ENCODE measurements at places on chromosomes 3 and 15. TPM values are rescaled to one million over a fixed set of nuclear protein-coding genes. Genes with fewer than 3 reads are reported as not detected.

DNA sequence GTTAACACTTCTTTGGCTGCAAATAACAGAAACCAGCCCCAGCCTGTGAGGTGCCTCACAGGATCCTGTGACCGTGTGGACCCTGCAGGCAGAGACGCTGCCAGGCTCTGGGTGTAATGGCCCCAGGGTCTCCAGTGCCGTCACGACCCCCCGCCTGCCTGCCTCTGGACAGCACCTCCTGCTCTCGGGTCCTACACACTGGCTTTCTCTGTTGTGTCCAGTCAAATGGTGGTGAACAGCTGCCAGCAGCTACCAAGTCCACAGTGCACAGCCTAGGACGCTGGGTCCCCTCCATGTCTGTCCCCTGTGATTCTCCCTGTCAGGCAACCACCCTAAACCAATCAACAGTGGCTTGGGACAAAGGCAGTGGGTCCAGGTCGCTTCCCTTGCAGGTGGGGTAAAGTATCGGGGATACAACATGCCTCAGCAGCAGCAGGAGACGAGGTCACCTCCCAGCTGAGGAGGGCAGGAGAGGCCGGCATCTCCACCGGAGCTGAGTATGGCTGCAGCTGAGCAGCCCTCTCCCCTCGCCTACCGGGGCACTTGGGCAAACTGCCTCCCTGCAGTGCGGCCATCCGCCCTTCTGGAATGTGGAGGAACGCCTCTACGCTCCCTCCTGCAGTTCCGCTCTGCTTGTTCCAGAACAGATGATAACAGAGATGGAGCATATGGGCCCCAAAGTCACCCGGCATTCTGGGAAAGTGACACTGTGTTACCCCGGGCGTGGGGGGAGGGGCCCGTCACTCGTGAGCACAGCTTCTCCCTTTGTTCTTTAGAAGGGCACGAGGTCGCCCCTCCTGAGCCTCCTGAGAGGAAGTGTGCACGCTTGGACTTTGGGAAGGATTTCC, 21.1 kb upstream of the SKOR1 start:
- H3K36me3 ChIP-seq: no peaks in the 10 kb centered on the region
- H3K27me3 ChIP-seq: no peaks in the 10 kb centered on the region
- DNase-seq: peak; percentile 51
- no peaks in the 10 kb centered on the region for H3K4me1 ChIP-seq
- H3K27ac ChIP-seq: no peak overlapping the region
- no peak overlapping the region for H3K4me3 ChIP-seq

Gene CCR1
- 40.9 TPM for total RNA-seq

Gene POPDC2
- 2.7 TPM for total RNA-seq

DNA sequence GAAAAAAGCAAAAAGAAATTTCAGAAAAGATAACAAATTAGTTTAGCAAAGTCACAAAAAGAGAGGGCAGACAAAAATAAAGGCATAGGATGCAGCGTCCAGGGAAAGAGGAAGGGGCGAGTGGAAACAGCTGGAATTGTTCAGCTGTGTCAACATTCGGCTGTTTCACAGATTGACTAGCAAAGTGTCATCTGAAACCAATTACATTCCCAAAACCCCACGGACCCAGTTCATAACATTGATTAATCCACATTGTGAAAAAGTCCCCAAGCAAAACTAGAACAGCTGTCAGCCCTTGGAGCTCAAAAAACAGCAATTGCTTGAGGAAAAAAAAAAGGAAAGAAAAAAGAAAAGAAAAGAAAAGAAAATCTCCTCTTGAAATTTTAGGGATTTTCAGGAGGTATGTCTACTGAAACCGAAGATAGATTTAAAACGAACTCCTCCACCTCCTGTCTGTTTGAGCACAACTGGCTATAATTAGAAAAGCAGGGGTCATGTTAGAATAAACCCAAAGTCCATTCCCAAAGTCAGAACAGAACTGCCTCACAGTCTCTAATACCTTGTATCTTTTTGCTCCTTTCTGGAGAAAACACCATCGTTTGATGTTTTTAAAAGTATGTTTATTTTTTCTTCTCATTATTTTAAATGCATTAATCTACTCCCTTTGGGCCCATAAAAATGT, 159.6 kb downstream of the RORA start:
- no peak for DNase-seq
- no peak overlapping the region for H3K27ac ChIP-seq
- no peaks in the 10 kb centered on the region for H3K4me1 ChIP-seq
- H3K27me3 ChIP-seq: no peaks in the 10 kb centered on the region
- no peak overlapping the region for H3K4me3 ChIP-seq

Gene NPAP1
- 0.17 TPM for total RNA-seq

Gene XCR1
- 0.26 TPM for total RNA-seq

Gene ZKSCAN7
- 3.6 TPM for total RNA-seq

- H3K36me3 ChIP-seq: peaks cover 3% of the 10 kb centered on the region
- H3K4me3 ChIP-seq: no peak overlapping the region
- no peaks in the 10 kb centered on the region for H3K27me3 ChIP-seq
- no peak overlapping the region for H3K27ac ChIP-seq
Observed at GRCh38 chr15:64562003-64562640, 101.7 kb downstream of the ZNF609 start.

GRCh38 chr15:75532413-75533250, 46.5 kb downstream of the PTPN9 start:
- no peak for DNase-seq
- H3K27ac ChIP-seq: peak overlapping the region; percentile 42
- H3K36me3 ChIP-seq: no peaks in the 10 kb centered on the region
- no peaks in the 10 kb centered on the region for H3K27me3 ChIP-seq
- H3K4me1 ChIP-seq: peaks cover 23% of the 10 kb centered on the region
- H3K4me3 ChIP-seq: no peak overlapping the region

DNA sequence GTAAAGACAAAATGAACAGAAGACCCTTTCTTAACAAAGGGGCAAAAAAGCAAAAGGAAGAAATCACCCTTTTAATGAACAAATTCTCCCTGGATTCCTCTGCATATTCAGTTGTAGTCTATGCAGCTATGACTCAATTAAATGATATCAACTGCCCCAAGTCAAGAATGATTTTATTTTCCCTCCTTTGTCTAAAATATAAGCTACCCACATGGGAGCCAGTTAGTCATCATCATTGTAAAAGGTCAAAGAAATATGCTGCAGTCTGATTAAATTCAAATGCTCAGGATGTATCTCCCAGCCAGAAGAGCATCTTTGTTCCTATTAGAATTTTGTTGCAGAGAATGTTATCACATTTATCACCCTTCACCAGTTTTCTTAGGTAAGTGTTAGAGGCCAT, 84.0 kb downstream of the SST start:
- no peaks in the 10 kb centered on the region for H3K27me3 ChIP-seq
- H3K36me3 ChIP-seq: no peaks in the 10 kb centered on the region
- no peaks in the 10 kb centered on the region for H3K4me1 ChIP-seq
- H3K4me3 ChIP-seq: no peak overlapping the region
- no peak overlapping the region for H3K27ac ChIP-seq

DNA sequence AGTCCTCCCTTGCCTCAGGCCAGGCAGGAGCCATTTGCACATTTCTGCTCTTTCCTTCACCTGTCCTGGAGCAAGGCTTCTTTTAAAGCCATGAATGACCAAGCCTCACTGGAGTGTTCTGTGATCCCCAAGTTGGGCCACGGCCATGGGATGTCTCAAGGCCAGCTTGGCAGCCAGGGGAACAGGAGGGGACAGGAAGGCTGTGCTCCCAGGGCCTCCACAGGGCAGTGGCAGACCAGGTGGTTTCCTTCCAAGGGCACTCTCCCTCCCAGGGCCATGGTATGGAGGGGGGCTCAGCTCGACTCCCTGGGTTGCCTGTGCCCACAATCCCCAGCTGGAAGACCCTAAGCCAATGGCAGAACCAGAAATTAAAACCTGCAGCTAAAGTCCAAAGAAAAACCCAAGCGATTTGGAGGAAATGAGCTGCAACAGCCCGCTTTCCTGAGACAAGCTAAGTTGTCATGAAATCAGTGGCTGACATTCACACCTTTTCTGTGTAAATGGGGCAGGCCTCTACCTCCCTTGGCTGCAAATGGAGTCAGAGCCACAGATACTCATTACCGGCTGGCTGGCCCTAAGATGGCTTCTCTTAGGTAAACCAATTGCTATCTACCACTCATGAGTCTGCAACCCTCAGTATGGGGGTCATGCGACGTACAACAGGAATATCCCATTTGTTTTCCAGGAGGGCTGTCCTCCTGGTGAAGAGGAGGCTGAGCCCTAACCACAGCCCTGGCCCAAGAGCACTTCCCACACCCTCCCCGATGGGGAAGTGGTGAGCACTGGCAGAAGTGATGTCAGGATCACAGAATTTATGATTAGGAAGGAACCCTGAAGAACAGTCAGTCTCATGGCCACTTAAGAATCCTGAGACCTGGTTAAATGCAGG, 83.3 kb downstream of the SNRK start:
- H3K4me3 ChIP-seq: no peak overlapping the region
- no peaks in the 10 kb centered on the region for H3K36me3 ChIP-seq
- no peaks in the 10 kb centered on the region for H3K4me1 ChIP-seq
- DNase-seq: no peak

DNA sequence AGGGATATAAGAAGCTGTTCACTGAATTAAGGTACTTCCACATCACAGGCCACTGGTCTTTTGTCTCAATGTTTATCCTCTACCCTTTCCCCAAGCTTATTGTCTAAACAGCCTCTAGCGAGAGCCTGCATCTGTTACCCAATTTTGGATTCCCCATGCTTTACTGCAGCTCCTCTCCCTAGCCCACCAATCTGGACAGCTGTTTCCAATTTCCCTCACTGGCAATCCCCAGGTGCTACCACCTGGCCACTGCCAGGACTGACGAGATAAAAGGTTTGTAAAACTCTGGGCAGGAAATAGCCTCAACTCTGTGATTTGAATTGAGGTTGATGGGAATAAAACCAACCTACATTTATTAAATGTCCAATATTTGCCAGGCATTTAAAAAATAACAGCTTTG, 58.0 kb upstream of the TEX9 start:
- H3K27ac ChIP-seq: no peak overlapping the region
- H3K36me3 ChIP-seq: no peaks in the 10 kb centered on the region
- H3K4me1 ChIP-seq: no peaks in the 10 kb centered on the region

GRCh38 chr3:97949743-97950142, 22.5 kb downstream of the RIOX2 start:
- H3K27ac ChIP-seq: no peak overlapping the region

Gene ANKDD1A
- total RNA-seq: 6.0 TPM

Gene MASP1
- 5.9 TPM for total RNA-seq

Gene ZNF609
- 45.4 TPM for total RNA-seq

DNA sequence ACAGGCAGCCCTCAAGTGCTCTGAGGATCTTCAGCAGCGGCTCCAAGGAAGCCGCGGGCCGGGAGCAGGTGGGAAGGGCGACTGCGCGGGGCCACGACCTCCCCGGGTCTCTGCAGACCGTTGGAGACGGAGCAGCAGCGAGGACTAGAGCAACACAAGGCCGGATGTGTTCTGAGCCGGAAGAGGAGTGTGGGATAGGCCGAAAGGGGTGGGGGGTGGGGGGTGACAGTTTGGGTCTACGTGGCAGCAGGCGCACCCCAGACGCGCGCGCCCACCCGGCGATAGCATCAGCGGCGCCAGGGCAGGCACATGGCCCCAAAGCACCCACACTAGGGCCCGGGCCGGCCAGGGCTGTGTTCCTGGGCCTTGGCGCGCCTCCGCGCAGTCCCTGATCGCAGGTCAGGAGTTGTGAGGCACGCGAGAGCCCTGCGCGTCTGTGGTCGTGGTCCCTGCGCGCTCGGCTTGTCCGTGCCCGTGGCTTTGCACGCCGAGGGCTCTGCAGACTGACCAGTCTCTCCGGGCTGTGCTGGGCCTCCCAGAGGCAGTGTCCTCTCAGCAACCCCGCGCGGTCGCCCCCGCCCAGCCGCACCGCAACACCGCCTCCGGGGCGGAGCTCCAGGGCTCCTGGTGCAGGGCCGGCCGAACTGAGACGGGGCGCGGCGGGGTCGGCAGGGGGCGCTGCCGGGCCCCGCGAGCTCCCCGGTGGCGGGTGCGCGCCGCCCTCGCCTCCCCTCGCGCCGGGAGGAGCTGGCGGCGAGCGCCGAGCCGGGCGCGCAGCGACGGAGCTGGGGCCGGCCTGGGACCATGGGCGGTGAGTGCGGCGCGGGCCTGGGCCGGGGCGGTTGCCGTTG, at the start of gene PXYLP1:
Gene PXYLP1, plus strand, starts transcription at position 725 of the 851 bp plus-strand sequence. CDS start 28,351 bp downstream, outside the sequence.
- peaks cover 15% of the 10 kb centered on the region for H3K4me1 ChIP-seq
- peak; percentile 97 for DNase-seq
- no peaks in the 10 kb centered on the region for H3K36me3 ChIP-seq
- peak within 1 kb of the TSS; percentile 84 for H3K4me3 ChIP-seq
- no peaks in the 10 kb centered on the region for H3K27me3 ChIP-seq

DNA sequence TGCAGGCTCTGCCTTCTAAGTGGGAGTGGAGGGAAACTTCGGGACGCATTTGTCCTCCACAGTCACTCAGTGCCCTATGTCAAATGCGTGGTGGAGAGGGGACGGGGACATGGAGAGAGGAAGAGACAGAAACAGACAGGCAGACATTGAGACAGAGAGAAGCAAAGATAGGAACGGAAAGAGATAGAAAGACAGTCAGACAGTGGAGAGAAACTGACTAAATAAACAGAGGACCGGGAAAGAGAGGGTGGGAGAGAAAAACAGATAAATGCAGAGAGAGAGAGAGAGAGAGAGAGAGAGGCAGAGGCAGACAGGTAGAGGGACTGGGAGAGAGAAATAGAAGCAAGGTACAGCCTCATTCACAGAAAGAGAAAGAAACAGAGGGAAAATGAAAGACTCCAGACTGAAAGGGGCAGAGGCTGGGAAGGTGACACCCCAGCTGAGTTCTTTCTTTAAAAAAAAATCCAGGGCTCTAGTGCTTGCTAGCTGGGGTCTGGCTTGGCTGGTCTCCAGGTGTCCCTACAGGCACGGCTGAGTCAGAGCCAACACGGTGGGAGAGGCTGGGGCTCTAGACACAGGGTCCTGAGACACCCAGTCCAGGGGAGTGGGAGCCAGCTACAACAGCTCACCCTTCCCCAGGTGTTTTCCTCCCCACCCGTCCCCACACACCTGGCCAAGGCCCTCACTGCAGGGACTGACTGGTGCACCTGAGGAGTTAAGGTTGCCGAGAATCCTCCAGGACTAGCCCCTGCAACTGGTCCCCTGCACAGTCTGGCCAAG, 506.1 kb upstream of the PROK2 start:
- no peak for DNase-seq
- peaks cover 16% of the 10 kb centered on the region for H3K4me1 ChIP-seq
- no peaks in the 10 kb centered on the region for H3K27me3 ChIP-seq

- H3K36me3 ChIP-seq: no peaks in the 10 kb centered on the region
- no peak overlapping the region for H3K4me3 ChIP-seq
- no peak for DNase-seq
- H3K27ac ChIP-seq: no peak overlapping the region
Observed at GRCh38 chr3:116001151-116001621, 377.9 kb downstream of the GAP43 start.

DNA sequence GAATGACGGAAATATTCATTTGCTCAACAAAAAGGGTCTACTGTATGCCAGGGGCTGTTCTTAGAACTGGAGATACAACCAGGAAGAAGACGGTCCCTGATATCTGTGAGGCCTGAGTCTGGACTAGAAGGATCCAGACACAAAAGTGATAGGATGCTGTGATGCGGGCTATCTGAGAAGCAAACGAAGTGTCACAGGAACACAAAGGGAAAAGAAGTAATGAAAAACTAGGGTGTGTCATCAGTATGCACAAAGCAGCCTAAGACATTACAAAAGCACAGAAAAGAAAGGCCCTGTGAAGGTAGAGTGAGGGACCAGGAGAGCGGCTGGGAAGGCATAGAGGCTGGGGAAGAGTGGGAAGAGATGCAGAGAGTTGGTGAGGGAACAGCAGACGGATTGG, 63.3 kb upstream of the C3orf80 start:
- H3K27me3 ChIP-seq: peaks cover 7% of the 10 kb centered on the region
- H3K27ac ChIP-seq: no peak overlapping the region
- DNase-seq: no peak
- no peak overlapping the region for H3K4me3 ChIP-seq

Gene SPSB4
- 1.2 TPM for total RNA-seq

Gene SPCS1
- 76.0 TPM for total RNA-seq
